ENCODE measurements at places on chromosomes 11 and 22. TPM values are rescaled to one million over a fixed set of nuclear protein-coding genes. Genes with fewer than 3 reads are reported as not detected.

The C11orf52 gene
- not detected for total RNA-seq

The PTPN5 gene
- not detected for total RNA-seq

The MLC1 gene
- 0.16 TPM for total RNA-seq

The UBXN1 gene
- total RNA-seq: 214 TPM

The MUC15 gene
- not detected for total RNA-seq

The GVQW3 gene
- 7.4 TPM for total RNA-seq

GRCh38 chr11:35383953-35384352 is 35.4 kb downstream of the SLC1A2 start:
- DNase-seq: no peak

DNA sequence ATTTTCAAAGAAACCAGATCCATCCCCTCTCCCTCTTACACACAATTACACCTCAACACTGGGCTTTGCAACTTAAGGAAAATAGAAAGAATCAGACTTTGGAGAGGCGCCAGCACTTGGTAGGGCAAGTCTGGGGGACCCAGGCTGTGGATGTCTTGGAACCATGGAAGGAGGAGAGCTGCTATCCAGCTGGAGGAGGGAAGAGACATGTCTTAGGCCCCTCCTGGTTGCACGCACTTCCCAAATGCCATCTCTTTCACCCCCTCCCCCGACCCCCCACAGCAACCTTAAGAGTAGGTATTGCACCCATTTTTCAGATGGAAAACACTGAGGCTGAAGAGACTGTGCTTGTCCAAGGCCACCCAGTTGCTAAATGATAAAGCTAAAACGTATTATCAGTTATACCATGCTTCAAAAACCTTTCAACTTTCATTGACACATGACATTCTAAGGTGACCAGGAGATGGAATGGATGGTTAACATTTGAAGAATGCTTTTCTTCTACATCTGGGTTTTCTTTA is 3.9 kb downstream of the TIMP3 start:
- DNase-seq: no peak

DNA sequence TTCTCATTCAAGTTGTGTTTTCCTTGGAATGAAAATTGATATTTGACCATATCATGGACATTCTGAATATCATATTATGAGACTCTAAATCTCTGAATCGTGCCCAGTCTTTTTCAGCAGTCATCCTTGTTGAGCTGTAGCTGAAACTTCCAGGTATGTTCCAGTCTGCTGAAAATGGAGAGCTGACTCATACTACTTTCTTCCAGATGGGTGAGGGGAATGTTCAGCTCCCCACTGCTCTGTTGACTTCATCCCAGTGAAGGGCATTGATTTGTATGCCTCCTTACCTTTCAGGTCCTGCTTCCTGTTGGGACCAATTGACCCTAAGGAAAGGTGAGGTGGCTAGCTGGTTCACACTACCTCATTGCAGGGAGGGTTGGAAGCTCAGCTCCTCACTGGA is 3.5 kb downstream of the OR5P2 start:
- DNase-seq: no peak

- DNase-seq: no peak
These were observed 855.6 kb downstream of the KCNA4 start for GRCh38 chr11:29161191-29161590.

GRCh38 chr11:5153574-5154431 is 754 bp downstream of the OR52A1 start:
- no peak for DNase-seq

DNA sequence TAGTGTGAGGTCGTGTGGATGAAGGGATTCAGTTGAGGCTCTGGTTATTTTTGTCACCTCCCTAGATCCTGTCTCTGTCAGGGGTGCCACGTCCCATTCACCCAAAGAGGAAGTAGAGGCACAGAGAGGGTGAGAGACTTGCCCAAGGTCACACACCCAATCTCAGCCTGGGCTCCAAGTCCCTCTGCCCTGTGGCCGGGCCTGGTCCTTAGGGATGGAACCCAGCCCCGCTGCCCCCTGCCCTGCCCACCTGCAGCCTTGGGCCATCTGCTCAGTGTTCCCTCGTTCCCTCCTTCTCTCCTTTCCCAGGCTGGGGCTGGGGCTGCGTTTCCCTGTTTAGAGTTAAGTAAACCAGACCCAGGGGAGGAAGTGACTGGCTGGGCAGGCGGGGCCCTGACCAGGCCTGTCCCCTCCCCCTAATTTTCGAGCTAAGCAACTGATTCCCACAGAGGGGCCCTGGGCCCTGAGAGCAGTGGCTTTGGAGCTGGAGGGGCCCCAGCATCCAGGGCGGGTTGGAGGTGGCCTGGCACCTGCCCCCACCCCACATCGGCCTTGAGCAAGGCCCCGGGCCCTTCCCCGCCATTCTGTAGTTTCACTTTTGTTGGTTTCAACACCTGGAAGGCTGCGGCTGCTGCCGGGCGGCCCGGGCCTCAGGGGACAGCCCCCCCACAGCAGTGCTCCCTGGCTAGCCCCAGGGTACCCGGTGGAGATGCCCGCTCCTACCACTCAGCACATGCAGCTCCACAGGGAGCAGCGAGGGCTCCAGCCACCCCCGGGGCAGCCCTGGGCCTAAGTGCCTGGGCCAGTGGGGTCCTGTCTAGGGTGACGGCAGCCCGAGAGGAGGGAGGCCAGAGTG is 1.5 kb downstream of the TCIRG1 start:
- DNase-seq: no peak

DNA sequence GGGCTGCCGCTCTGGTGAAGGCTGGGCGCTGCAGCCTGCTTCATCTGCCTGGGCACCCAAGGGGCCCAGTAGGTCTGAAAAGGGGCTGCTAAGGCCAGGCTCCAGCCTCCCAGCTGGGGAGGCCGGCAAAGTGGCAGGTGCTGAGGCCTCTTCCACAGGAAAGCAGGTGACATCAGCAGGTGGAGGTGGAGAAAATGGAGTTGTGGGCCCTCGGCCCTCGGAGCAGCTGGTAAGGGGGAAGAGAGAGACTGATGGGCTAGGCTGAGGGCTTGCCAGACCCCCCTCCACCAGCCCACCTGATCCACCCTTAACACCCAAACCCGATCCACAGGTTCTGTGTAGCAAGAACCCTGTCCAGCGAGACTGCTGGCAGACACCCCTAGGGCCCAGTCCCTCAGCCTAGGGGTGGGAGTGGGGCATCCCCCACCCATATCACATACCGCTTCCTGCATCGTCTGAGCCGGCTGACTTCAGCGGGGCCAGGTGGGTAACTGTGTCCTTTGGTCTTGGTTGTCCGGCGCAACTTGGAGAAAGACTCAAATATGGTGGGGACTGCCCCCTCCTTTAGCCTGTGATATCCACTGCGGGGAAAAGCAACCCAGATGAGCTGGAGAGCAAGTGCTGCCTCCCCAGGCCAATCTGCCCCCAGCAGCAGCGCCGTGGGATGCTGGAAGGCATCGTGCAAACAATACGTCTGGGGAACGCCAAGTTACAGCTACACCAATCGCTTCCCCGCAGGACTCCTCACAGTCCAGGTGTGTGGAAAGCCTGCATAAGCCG is 1.5 kb downstream of the THAP7 start:
- DNase-seq: no peak

DNA sequence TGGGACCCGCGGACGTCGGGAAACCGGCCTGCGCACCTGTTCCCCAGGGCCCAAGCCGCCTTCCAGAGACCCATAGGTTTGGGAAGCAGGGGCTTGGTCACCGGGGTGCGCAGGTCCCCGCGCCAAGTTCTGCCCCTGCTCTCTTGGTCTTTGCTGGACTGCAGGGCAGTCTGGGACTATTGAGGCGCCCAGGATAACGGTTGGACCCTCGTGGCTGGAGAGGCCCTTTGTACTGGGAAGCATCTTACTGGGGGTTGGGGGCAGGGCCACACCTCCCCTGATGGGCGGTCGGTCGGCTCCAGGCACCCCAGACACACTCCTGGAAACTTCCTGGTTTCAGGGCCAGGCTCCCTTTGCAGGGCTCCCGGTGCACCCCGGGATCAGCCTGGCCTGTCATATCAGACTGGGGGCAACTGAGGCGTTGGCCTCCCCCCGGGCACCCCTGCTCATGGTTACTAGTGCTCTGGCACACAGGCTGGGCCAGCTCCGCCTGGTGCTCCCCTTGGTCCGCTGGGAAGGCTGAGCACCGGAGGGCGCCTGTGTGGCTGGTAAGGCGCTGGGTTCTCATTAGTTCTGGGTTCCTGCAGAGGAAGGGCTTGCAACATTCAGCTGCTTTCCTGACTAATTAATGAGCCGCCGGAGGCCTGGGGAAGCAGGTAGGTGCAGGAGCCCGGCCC is 1250.5 kb downstream of the BRD1 start:
- no peak for DNase-seq

- no peak for DNase-seq
These were observed 45.6 kb upstream of the TENM4 start for GRCh38 chr11:79486242-79486984.

GRCh38 chr11:111906680-111907079 is 4.9 kb downstream of the CRYAB start:
- DNase-seq: no peak

DNA sequence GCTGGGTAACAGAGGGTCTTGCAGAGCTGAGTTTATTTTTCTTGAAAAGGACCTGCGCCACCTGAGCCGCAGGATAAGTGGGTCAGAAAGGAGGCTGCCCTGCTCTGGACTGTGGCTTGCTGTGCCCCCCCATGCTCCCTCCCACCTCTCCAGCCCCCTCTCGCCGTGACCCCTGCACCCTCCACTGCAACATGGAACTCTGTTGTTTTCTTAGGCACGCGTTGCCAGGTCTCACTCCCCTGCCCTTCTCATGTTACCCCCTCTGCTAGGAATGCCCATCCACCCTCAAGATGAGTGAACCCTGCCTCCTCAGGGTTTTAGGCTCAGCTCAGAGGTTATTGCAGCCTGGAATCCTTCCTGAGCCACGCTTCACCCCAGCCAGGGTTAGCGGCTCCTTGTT is 10.8 kb downstream of the ETS1 start:
- no peak for DNase-seq

DNA sequence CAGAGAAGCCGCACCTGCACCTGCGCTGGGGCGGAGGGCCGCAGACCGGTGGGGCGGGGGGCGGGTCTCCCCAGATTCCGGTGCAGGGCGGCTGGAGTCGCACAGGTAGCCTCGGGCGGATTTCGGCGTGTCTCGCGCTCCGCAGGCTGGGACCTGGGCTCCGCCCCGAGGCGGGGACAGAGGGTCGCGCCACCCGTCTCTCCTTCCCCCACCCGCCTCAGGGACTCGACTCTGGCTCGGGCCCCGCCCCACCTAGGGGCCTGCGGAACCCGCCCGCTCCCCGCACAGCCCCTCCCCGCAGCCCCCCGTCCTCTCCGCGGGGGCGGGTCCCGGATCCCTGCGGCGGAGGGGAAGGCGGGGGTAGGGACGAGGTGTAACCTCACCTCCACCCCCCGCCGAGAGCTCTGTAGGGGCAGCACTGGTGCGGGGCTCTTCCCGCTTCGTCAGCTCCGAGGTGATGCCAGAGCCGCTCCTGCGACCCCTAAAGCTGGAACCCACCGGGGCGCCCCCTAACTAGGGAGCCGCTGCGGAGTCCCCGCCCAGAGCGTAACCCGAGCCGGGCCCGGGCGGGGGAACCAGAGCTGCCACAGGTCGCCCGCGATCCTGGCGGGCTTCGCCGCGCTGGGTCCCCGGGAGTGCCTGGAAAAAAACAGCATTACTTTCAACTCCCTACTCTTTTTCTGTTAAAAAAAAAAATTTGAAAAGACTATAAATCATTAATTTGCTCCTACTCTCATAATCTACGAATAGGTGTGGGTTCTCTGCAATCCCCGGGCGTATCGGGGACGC is at the start of gene SLC29A2:
Gene SLC29A2 (minus strand): TSS at position 134 of the 789 bp plus-strand sequence. CDS start 169 bp downstream, outside the sequence.
- DNase-seq: peak; percentile 89

DNA sequence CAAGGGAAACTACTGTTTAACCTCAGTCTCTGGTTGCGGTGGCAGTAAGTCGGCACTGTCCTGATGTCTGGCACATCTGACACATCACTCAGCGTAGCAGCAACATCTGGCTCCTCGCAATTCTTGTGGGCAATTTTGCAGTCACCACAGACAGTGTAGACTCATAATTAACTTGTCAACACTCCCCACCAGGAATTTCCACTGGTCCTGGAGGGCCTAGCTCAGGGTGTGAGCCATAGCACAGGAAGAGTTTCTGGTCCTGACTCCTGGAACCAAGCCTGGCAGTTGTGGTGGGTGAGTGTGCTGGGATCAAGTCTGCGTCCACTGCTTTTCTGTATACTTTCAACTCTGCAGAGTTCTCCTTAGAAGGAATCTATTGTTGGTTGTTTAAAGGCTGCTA is 209.7 kb downstream of the SNX19 start:
- no peak for DNase-seq

- DNase-seq: no peak
These were observed 21.0 kb downstream of the SLC22A12 start for GRCh38 chr11:64611869-64612646.

DNA sequence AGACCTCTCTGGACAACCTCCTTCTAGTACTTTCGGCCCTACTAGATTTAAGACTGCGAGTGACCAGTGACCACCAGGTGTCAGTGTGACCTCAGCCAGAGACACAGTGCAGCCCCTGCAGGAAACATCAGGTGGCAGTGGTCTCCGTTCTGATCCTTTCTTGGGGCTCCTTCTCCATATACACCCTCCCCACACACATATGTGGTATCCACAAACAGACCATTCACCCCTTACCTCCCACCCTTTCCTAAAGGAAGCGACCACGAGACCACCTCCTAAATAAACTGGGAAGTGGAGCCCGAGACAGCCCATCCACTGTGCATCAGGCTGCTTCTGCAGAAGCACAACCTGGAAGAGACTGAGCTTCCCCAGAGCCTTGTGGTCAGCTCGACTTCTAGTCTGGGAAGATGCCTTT is 38.5 kb upstream of the CYP2D6 start:
- DNase-seq: peak; percentile 72

DNA sequence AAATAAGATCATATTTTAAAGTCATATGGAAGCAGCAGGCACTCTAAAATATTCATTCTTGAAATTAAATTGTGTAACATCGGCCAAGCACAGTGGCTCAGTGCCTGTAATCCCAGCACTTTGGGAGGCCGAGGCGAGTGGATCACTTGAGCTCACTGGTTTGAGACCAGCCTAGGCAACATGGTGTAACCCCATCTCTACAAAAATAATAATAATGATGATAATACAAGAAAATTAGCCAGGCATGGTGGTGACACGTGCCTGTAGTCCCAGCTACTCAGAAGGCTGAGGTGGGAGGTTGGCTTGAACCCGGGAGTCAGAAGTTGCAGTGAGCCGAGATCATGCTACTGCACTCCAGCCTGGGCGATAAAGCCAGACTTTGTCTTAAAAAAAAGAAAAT is 77.4 kb downstream of the TRIM29 start:
- no peak for DNase-seq

DNA sequence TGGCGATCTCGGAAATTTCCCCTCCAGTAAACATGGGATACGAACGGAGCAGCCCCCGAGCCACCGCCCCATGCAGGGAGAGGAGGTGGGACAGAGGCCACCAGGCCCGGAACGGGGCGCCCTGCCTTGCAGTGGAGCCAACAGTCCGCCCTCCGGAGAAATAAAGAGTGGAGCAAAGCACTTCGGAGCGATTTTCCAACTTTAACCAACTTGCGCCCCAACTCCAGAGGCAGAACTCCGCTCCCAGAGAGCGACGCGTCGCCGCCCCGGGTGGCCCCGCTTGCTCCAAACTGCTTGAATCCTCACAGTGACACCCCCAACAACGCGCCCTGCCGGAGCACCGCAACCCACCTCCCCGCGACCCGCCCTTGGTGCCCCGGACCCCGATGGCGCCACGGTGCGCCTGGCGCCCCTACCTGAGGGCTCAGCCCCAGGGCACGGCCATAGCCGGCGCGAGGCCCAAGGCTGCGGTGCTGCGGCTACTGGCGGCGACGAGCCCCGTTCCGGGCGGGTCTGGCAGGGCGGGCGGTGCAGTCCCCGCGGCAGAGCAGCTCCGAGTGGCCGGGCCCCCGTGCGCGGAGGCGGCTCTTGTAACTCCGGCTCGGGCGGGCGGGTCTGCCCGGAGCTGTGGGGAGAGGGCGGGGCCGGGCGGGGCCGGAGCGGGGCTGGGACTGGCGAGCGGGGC is at the start of gene AHNAK:
Gene AHNAK (minus strand): TSS at position 563 of the 685 bp plus-strand sequence. CDS start 10,708 bp downstream, outside the sequence.
- DNase-seq: peak; percentile 58

GRCh38 chr11:61362542-61362875 is 335 bp downstream of the TMEM138 start:
- DNase-seq: peak; percentile 69
